ENCODE measurements at places on chromosomes 4 and X. TPM values are rescaled to one million over a fixed set of nuclear protein-coding genes. Genes with fewer than 3 reads are reported as not detected.

GPRASP1 gene
- 8.0 TPM for total RNA-seq

ARSH gene
- total RNA-seq: 0.26 TPM

DNA sequence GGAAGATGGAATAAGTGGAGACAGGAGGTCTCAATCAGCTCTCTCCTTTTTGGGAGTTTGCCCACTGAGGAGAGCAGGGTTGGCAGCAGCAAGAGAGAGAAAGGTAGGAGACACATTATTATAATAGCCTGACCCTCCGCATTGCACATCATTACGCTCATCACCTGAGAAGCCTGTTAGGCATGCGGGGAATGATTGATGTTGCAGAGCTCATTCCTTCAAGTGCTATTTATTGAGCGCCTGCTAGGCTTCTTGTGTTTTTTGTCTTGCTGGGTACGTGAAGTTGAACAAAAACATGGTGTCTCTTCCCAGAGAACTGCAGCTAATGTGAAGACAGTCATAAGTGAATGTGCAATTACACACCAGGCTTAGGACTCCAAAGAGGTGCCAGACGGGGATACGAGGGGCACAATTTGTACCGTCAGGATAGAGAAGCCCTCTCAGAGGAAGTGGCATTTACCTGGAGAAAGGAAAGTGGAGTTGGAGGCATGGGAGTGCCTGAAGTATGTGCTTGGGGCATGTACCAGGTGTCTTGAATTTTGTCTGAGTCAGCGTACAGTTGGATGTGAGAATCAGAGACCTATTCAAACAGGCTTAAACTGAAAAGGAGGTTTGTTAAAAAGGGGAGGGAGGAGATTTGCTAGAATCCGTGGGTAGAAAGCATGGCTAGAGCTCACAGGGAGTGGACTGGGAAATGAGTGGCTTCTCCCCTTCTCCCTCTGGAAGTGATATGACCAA is 90.2 kb upstream of the SOD3 start:
- DNase-seq: no peak
- H3K4me1 ChIP-seq: no peaks in the 10 kb centered on the region
- H3K27me3 ChIP-seq: no peaks in the 10 kb centered on the region
- no peaks in the 10 kb centered on the region for H3K36me3 ChIP-seq

- DNase-seq: no peak
- no peaks in the 10 kb centered on the region for H3K27me3 ChIP-seq
- H3K27ac ChIP-seq: no peak overlapping the region
- H3K36me3 ChIP-seq: no peaks in the 10 kb centered on the region
Measured at GRCh38 chrX:150879855-150880807, 18.3 kb downstream of the CD99L2 start.

GRCh38 chr4:8478801-8479744 is 38.5 kb downstream of the TRMT44 start:
- no peaks in the 10 kb centered on the region for H3K36me3 ChIP-seq
- H3K27me3 ChIP-seq: no peaks in the 10 kb centered on the region
- no peak overlapping the region for H3K27ac ChIP-seq
- no peak overlapping the region for H3K4me3 ChIP-seq

- no peak overlapping the region for H3K4me3 ChIP-seq
- H3K4me1 ChIP-seq: no peaks in the 10 kb centered on the region
- H3K27ac ChIP-seq: no peak overlapping the region
- no peak for DNase-seq
- no peaks in the 10 kb centered on the region for H3K36me3 ChIP-seq
- H3K27me3 ChIP-seq: no peaks in the 10 kb centered on the region
Measured at GRCh38 chrX:119226446-119226845, 9.6 kb upstream of the PGRMC1 start.

- H3K27ac ChIP-seq: no peak overlapping the region
- no peaks in the 10 kb centered on the region for H3K27me3 ChIP-seq
- no peak overlapping the region for H3K4me3 ChIP-seq
- DNase-seq: no peak
- no peaks in the 10 kb centered on the region for H3K4me1 ChIP-seq
Measured at GRCh38 chrX:7828594-7828993, 14.4 kb upstream of the VCX start.

Measured in esophagus squamous epithelium (tissue), 5 donors.